Activated T-cell treated with anti-CD3 and anti-CD28 coated beads for 48 hours (primary cell): ENCODE measurements at places on chromosomes 6 and 20.

GRCh38 chr6:157134402-157135047, 188.8 kb downstream of the TMEM242 start:
- DNase-seq = no peak

DNA sequence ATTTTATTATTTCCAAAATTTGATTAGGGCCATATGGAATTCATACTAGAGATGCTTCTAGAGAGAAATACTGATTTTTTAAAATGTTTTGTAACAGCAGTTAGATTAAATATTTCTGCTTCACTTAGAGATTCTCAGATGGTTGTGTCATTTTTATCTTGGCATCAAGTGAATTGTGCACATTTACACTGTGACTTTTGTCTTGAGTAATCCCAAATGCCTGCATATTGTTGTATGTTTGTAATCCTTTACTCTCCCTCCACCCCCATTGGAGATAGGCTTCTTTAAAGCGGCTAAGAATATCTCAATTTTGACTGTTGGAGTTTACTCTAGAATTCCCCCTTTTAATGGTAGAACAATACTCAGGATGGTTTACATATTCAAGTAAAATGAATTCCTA, 19.0 kb downstream of the STX16 start:
- no peak for DNase-seq

- peak; percentile 2 for DNase-seq
These were observed 802.9 kb downstream of the MAFB start for GRCh38 chr20:39885975-39886649.

- no peak for DNase-seq
These were observed 1.6 kb downstream of the MYLIP start for GRCh38 chr6:16130437-16130891.

DNA sequence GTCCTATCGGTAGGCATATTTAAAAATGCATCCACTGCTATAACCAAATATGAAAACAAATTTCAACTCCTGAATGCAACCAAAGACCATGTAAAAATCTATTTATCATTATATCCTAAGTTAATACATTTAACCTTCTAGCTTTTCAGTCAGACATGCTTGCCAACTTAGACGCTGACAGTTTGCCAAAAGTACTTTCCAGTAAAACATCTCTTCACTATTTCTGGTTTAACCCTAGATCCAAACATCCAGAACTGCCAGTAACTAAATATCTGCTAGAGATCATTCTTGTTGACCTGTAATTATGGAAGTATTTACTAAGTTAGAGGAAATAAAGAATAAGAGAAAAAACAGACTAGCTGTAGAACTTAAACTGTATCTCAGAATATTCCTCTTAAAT, 210.2 kb upstream of the THEMIS start:
- no peak for DNase-seq
